Adipocyte (in vitro differentiated cells): ENCODE measurements at places on chromosomes 6 and 20.

- DNase-seq, result no peak
Measured at GRCh38 chr6:170210026-170210390, 80.9 kb downstream of the DLL1 start.

- DNase-seq, result peak; percentile 96
Measured at GRCh38 chr6:52577022-52577777, at the start of gene TRAM2. TRAM2 (minus strand) TSS chr6:52577060; CDS start chr6:52576915, 145 bp downstream.

DNA sequence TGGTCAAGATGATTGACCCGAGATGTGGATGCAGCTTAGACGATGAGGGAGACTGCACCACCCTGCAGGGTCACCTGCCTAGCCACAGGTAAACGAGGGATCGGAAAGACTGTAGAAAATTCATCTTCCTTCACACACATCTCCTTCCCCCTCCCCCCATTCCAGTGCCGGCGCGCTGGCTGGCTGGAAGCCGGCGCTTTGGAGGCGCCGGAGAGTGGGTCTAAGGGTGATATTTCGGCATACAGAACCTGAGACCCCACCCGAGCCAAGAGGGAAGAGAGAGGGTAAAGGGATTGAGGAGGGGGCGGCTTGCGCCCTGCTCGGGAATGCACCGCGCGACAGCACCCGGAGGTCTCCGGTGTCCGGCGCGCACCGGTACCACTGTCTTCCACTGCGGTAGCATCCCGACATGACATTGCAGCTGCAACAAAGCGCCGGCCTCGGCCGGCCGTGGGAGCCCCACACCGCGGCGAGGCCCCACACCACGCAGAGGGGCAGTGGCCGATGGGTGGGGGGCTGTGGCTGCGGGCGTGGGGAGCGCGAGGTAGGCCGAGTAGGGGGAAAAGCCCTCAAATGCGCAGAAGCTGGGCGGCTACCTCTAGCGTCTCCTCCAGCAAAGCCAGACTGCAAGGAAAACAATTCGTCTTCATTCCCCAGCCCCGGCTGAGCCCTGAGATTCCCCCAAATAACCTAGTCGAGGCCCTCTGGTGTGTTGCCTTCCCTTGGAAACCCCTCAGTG lies 984 bp downstream of the TNFRSF21 start:
- DNase-seq, result peak; percentile 66

DNA sequence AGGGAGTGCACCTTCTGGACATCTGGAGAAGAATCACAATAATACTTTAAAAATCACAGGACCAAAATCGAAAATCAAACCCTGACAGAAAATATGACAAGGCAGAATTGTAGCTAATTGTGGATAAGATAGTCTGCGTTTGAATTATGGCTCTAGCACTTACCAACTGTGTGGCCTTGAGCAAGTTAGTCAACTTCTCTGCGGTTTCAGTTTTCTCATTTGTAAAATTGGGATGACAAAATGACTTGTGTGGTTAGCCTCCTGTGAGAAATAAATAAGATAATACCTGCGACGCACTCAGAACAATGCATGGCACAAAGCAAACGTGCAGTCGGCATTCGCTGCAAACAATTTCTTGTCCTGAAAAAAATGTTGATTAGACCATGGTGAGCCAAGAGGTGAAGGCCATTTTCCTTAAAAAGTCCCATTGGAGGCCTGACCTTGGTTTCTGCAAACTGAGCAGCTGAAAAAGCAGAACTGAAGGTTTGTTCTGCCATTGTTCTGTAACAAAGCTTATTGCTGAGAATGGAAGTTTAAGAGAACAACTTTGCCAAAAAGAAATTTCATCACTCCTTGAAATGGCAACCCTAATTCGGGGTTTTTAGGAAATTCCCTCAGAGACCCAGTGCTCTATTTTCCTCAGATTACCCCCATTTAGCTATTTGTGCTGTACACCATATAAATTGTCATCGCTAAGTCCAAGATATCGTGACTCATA lies 266.3 kb downstream of the ERMARD start:
- DNase-seq, result no peak

- DNase-seq, result peak; percentile 18
Measured at GRCh38 chr20:59765599-59766177, 161.3 kb downstream of the PHACTR3 start.

DNA sequence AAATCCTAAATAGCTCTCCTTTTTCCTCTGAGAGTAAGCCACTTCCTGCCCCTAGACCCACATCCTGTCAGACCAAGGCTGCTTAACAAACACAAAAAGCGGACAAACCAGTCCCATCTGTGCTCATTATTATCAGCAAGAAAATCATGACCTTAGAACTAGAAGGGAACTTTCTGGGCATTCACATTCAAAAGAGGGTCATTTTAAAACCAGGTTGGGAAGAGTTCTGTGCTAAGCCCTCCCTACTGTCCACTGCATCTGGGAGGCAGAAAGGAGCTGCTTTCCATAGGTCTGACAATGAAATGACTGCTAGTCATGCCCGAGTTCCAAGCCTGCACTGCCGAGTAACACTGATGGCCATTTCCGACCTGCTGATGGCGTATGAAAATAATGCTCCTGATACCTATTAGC lies 15.4 kb downstream of the EZR start:
- DNase-seq, result no peak

DNA sequence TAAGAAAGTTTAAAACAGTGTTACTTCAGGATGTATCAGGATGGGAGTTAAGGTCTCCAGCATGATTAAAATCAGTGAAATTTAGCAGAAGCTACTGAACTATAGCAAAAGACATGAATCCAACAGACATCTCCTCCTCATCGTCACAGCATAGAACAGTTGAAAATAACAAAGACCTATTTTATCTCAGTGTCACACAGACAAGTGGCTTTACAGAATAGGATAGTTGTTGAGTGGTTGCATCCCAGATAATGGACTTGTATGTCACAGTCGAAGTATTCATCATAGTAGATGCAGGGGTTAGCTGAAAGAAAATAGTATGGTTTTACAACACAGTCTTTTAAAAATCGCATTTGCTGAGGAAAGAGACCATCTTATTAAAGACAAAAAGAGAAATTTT lies 31.2 kb downstream of the CRISP1 start:
- no peak for DNase-seq

GRCh38 chr6:70684794-70685493 lies 17.3 kb downstream of the SMAP1 start:
- DNase-seq, result no peak

- no peak for DNase-seq
Measured at GRCh38 chr6:26339612-26340011, 25.4 kb upstream of the BTN3A2 start.

DNA sequence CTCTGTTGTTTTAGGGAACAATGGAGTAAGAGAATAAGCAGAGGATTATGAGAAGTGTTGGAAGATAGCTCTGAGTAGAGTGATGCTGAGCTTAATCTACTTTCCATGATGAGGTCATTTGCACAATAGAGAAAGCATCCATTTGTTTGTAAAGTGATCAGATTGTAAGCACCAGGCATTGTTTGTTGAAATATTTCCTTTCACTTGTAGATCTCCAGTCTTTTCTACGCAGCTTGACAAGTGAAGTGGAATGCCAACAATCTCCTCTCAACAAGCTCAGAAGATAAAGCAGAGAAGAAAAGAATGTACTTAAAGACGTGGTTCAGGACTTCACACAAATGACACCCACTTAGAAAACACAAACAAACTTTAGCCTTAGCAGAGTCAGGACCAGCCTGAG lies 80.1 kb upstream of the MARCKS start:
- no peak for DNase-seq

DNA sequence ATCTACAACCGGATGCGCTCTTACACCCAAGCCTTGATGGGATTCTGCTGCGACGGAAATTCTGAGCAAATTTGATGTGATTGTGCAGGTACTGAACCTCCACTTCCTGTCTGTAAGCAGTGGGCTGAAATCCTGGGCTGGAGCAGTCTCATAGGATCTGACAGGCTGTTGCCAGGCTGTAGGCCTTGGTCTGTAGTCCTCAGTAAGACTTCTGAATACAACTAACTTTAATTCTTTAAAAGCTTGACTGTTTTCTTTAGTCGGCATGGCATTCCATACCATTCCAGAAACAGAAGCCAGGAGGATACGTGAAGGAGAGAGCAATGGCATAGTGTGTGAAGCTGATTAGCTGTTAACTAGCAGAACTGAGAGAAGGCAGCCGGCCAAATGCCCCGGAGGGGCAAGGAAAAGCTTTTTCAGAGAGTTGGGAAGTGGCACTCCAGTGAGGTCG lies 68.3 kb downstream of the ADTRP start:
- DNase-seq, result peak; percentile 33

GRCh38 chr20:43666376-43667328 lies at the start of gene MYBL2:
MYBL2 (plus strand) TSS chr20:43667114; CDS start chr20:43667284, 170 bp downstream.
- DNase-seq, result peak; percentile 77

DNA sequence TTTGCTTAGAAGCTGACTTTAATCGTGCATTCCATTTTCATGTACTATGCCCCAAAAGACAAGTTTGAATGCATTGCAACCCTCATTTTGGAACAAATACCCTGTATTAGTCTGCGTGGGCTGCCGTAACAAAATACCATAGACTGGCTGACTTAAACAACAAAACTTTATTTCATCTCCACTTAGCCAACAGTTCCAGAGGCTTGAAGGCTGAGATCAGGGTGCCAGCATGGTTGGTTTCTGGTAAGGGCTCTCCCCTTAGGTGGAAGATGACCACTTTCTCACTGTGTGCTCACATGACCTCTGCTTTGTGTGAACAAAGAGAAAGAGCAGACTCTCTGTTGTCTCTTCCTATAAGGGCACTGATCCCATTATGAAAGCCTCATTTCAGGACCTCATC lies 431.7 kb upstream of the MAP3K7 start:
- no peak for DNase-seq

GRCh38 chr20:41049451-41049850 lies 20.8 kb downstream of the TOP1 start:
- no peak for DNase-seq

GRCh38 chr6:100304575-100304974 lies 160.1 kb downstream of the SIM1 start:
- no peak for DNase-seq

DNA sequence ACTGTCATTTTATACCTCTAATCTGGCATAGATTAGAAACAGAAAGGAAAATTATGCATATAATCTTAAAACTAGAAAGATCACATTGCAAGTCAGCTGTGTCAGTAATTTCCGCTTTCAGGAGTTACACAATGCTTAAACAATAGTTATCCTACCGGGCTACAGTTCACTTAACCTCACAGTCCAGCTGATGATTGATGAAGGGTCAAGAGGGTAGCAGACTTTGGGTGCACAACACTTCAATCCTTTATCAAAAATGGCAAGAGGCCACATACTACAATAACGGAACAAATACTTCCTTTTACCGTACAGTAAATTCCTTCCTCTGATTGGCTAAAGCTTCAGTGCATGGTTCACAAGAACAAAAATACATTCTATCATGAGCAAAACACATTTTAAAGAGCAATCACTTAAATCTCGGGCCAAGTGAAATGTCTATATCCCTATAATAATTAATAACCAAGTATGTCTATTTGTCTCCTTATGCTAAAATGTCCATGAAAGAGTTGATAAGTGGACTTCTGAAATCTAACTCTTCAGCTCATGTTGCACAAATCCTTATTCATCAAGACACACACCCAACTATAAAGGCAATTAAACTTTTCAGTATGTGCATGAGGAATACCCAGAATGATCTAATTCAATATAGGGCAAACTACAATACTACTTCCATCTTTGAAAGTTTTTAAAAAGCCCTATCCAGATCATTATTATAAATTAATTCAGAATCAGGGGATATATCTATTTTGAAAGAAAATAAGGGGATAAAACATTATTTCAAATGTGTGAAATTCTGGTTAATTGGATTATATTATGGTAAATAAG lies 76.8 kb downstream of the HIVEP2 start:
- no peak for DNase-seq

GRCh38 chr6:116461932-116462885 lies 1.0 kb downstream of the CALHM6 start:
- DNase-seq, result peak; percentile 73

GRCh38 chr6:141783585-141783984 lies 349.1 kb upstream of the GJE1 start:
- DNase-seq, result no peak

GRCh38 chr6:156662025-156662445 lies 115.1 kb upstream of the ARID1B start:
- DNase-seq, result peak; percentile 33

DNA sequence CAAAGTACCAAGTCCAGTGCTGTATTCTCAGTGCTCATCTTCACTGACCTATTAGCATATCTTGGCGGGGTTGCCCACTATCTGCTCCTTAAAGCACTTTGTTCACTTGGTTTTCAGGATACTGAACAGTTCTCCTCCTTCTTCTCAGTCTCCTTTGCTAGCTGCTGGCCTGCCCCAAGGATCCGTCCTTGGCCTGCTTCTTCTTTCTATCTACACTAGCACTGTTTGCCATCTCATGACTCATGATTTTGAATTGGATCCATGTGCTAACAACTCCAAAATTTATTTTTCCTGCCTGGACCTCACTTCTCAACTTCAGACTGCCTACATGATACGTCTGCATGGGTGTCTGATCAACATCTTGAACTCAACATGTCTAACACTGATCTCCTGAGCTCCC lies 15.5 kb downstream of the TPD52L1 start:
- DNase-seq, result peak; percentile 38

GRCh38 chr6:2215342-2215741 lies 30.1 kb downstream of the GMDS start:
- DNase-seq, result no peak

DNA sequence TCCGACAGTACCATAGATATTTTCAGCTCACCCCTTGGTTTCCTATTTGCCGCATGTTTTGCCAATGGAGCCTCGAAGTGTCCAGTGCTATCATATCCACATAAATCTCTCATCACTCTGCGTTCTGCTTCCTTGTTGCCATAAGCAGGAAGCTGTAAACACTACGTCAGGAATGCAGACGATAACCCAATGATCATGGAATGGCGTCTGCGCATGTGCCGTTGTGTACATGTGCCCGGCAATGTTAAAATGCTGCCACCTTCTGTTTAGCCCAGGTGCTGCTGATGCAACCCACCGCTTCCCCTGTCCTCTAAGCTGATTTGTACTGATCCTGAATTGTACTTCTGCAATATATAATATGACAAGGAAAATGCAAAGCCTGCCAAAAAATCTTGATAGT lies 607.5 kb downstream of the HDGFL1 start:
- DNase-seq, result no peak

- no peak for DNase-seq
Measured at GRCh38 chr20:48019496-48019895, 234.2 kb upstream of the SULF2 start.

DNA sequence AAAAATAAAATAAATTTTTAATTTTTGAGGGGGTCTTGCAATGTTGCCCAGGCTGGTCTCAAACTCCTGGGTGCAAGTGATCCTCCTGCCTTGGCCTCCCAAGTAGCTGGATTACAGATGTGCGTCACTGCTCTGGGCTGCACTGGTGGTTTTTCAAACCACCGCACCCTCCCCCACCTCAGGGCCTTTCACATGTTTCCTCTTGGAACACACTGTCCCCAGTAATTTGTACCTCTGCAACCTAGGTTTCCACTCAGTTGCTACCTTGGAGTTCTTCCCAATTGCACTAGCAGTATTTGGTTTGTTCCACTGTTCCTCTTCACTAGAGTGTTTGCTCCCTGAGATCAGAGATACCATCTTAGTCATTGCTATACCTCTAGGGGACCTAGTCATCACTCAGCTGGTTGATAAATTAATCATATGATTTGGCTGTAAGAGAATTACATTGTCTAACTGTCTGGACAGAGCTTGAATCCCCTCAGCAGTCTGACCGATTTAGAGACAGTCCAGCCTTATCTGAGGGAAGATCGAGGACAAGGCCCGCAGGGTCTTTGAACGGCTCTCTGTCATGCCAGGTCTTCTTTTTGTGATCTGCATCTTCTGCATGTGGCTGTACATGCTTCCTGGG lies 32.0 kb downstream of the CEP43 start:
- DNase-seq, result no peak
